HFFc6 (cell line): ENCODE measurements at places on chromosomes 2 and 18. TPM values are rescaled to one million over a fixed set of nuclear protein-coding genes. Genes with fewer than 3 reads are reported as not detected.

Gene MRO
- total RNA-seq = not detected in 3 replicates

Gene SAG
- not detected in 3 replicates for total RNA-seq

Gene INPP1
- total RNA-seq = 12.7 to 15.7 TPM (median 14.7 TPM) in 3 replicates

Gene SLC35G4
- not detected in 3 replicates for total RNA-seq

Gene TMEM247
- total RNA-seq = not detected in 3 replicates

Gene SULT1C4
- total RNA-seq = not detected in 3 replicates

DNA sequence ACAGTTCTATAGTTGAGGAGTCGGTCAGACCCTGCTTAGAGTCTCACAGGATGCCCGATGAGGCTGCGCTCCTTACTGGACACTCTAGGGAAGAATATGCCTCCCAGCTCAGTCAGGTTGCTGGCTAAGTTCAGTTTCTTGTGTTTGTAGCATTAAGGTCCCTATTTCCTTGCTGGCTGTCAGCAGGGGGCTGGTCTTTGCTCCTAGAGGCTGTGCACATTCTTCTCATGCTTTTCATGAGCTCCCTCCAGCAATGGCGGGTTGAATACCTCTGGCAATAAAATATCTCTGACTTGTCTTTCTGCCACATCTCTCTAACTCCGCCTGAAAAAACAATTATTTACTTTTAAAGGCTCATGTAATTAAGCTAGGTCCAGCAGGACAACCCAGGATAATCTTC is 79.4 kb upstream of the DNAJC10 start:
- no peaks in the 10 kb centered on the region for H3K27me3 ChIP-seq
- DNase-seq = peak; percentile 1
- no peak overlapping the region for H3K27ac ChIP-seq
- H3K36me3 ChIP-seq = no peaks in the 10 kb centered on the region

- H3K27ac ChIP-seq = no peak overlapping the region
- H3K27me3 ChIP-seq = peaks cover 27% of the 10 kb centered on the region
- H3K4me1 ChIP-seq = no peaks in the 10 kb centered on the region
- no peaks in the 10 kb centered on the region for H3K36me3 ChIP-seq
- H3K4me3 ChIP-seq = no peak overlapping the region
- no peak for DNase-seq
Observed at GRCh38 chr2:19835781-19836281, 66.0 kb downstream of the TTC32 start.

DNA sequence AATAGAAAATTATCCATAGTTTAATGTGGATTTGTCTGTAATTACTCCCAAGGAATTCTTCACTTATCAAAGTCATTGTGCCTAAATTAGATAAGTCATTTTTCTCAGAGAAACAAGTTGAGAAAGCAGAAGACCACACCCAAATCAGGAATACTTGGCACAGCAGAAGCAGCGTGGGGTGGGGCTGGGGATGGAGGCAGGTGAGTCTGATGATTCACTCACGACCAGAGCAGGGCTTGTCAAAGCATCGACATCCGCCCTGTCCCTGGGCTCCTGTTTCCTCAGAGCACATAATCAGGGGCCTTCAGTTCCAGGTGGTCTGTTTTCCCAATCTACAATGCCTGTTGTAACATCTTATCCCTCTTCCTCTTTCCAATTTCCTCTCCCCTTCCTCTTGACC is 31.5 kb upstream of the COLEC12 start:
- peaks cover 6% of the 10 kb centered on the region; the same call in 1 of the 2 replicates for H3K4me1 ChIP-seq
- H3K4me3 ChIP-seq = no peak overlapping the region
- no peak for DNase-seq
- peaks cover 32% of the 10 kb centered on the region for H3K27me3 ChIP-seq

DNA sequence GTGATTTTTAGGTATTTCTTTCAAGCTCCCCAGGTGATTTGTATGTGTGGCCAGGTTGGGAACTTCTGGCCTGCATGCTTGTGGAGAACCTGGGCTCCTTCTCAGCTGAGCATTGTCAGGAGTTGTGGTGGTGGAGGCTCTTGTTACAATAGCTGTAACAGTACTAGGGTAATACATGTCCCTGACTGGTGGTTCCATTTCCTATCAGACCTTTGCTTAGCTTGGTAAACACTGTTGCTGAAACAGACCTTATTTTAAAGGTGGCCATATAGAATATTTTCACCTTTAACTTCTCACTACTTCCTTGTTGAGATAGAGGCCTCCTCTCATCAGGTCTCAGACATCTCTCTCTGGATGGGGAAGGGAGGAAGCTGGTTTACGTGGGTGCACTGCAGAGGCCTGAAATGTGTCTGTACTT is 79.2 kb downstream of the SETBP1 start:
- no peaks in the 10 kb centered on the region for H3K36me3 ChIP-seq
- H3K27me3 ChIP-seq = peaks cover 6% of the 10 kb centered on the region; the same call in 1 of the 2 replicates
- no peak overlapping the region for H3K4me3 ChIP-seq
- no peak for DNase-seq

DNA sequence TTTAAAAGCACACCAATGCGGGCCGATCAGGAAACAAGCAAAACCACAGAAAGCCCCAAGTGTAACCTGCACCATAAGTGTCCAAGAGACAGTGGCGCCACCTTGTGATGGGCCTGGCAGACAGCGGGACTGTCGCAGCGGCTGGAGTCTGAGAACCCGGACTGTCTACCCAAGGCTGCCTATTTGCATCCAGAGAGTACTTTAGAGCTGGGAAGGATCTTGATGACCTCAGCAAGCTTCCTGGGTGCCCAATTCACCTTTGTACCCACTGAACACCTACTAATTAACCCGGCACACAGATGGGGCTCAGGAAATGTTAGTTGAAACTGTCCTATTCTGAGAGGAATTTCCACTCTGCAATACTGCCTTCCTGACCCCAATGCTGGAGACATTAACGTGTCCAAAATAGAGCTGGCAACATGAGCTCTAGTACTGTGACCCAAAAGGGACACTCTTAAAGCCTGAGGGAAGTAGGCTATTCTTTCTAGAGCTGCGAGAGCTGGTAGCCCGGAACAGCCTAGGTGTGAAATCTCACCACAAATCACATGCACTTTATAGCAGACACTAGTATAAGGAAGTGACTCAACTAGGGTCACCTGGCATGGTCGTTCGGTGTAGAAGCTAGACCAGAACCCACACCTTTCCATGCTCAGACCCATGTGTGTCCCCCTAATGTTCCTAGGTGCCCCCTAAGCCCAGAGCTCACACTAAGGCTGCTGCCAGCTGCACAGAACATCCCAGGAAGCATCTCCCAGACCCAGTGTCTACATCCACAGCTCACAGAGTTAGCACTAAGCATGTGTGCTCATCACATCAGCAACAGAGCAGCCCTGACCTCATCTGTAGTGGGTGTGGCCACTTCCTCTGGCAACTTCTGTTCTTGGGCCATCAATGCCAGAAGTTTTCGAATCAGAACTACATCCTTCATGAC is 25.4 kb downstream of the POLR1A start:
- H3K27me3 ChIP-seq = no peaks in the 10 kb centered on the region; the same call in 1 of the 2 replicates
- H3K4me1 ChIP-seq = 0 out of 2 replicates have a peak, but pooled peaks cover 12% of the 10 kb centered on the region
- H3K4me3 ChIP-seq = no peak overlapping the region
- H3K36me3 ChIP-seq = peaks cover 11% of the 10 kb centered on the region
- H3K27ac ChIP-seq = 0 out of 2 replicates have a peak overlapping the region, but pooled peaks have one; percentile 9

- no peaks in the 10 kb centered on the region for H3K27me3 ChIP-seq
- H3K36me3 ChIP-seq = no peaks in the 10 kb centered on the region
- no peaks in the 10 kb centered on the region for H3K4me1 ChIP-seq
- H3K27ac ChIP-seq = no peak overlapping the region
- no peak for DNase-seq
- H3K4me3 ChIP-seq = no peak overlapping the region
Observed at GRCh38 chr2:208982831-208983230, 441.0 kb upstream of the MAP2 start.

GRCh38 chr18:71541643-71542042 is 1002.5 kb downstream of the CBLN2 start:
- no peaks in the 10 kb centered on the region for H3K4me1 ChIP-seq
- no peaks in the 10 kb centered on the region; the same call in 1 of the 2 replicates for H3K27me3 ChIP-seq
- no peak overlapping the region for H3K4me3 ChIP-seq
- H3K36me3 ChIP-seq = 0 out of 2 replicates have a peak, but pooled peaks cover 6% of the 10 kb centered on the region
- no peak overlapping the region for H3K27ac ChIP-seq

DNA sequence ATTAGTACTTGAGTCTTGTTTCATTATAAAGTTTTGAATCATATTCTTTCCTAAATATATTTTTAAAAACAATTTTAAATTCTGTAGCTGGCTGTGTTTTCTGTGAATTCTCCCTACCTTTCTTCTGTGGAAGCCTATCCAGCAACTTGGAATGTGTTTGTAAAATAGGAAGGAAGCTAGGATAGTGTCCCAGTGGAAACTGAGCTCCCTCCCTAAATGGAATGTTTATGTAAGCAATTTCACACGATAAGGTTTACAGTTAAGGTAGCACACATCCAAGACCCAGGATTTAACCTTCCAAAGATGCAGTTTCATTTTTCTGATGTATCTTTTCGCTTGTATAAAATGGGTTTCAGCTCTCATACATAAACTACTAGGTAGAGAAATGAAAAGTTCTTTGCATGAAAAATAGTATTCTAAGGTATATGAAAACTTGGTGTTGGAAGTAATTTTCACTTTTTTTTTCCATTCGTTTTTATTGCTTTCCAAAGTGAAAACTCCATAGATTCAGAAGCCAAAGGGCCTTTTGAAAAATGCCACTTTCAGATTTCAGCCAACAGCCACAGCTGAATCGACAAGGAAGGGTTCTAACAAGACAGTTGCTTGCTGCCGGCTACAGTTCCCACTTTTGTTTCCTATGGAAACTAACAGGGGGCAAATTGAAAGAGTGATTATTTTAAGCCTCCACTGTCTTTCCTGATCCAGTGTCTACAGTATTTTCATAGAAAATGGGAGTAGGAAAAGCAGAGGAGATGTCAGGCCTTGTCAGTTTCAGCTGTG is 405.1 kb upstream of the POU3F3 start:
- no peak overlapping the region for H3K4me3 ChIP-seq
- no peak overlapping the region for H3K27ac ChIP-seq
- H3K4me1 ChIP-seq = no peaks in the 10 kb centered on the region
- no peak for DNase-seq

- DNase-seq = no peak
- H3K27ac ChIP-seq = no peak overlapping the region
- no peaks in the 10 kb centered on the region for H3K36me3 ChIP-seq
- H3K27me3 ChIP-seq = peaks cover 2% of the 10 kb centered on the region; the same call in 1 of the 2 replicates
Observed at GRCh38 chr18:8188184-8188583, 421.1 kb upstream of the RAB12 start.

DNA sequence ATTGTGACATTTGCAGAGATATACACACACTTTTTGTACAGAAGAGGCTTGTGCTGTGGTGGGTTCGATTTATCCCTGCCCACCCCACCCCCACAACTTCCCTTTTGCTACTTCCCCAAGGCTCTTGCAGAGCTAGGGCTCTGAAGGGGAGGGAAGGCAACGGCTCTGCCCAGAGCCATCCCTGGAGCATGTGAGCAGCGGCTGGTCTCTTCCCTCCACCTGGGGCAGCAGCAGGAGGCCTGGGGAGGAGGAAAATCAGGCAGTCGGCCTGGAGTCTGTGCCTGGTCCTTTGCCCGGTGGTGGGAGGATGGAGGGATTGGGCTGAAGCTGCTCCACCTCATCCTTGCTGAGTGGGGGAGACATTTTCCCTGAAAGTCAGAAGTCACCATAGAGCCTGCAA is 40.0 kb downstream of the STEAP3 start:
- no peak overlapping the region for H3K4me3 ChIP-seq
- no peak for DNase-seq
- peaks cover 1% of the 10 kb centered on the region; the same call in 1 of the 2 replicates for H3K27me3 ChIP-seq
- H3K36me3 ChIP-seq = no peaks in the 10 kb centered on the region

GRCh38 chr18:39635192-39635591 is 2069.6 kb upstream of the CELF4 start:
- no peaks in the 10 kb centered on the region for H3K27me3 ChIP-seq
- no peak for DNase-seq
- no peak overlapping the region for H3K4me3 ChIP-seq
- no peak overlapping the region for H3K27ac ChIP-seq
- peaks cover 17% of the 10 kb centered on the region for H3K4me1 ChIP-seq

DNA sequence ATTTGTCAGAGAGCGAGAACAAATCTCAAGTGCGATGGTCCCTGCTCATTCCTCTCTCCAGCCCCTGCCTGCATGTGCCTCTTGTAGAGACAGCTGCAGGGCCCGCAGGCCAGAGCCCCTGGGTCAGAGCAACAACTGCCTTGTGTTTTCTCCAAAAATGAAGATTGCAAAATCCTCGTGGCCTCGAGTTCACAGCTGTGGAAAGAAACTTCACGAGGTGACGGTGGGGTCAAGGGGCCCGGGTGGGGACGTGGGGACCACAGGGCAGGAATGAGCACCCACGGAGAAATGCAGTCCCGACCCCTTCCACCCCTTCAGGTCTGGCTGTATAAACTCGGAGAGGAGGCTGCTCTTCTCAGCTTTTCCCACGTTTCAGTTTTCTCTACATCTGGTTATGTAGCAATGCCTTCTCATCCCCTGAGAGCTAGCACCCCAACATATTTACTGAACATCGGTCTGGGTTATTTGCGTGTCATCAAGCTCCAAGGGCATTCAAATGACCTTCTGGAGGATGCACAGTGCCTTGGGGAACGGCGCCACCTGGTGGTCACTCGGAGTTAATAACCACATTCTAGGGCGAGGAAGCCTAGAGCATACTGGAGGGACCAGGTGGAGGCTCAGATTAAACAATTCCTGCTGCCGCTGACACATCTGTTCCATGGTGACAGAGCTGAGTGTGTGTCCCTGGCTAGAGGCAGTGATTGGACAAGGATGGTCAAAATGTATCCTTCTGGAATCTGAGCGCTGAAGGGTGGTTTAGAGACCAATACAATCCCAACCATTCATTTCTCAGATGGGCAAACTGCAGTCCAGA is 91.4 kb upstream of the CYRIA start:
- no peak overlapping the region for H3K4me3 ChIP-seq
- no peaks in the 10 kb centered on the region for H3K4me1 ChIP-seq
- peak; percentile 4 for DNase-seq
- peaks cover 3% of the 10 kb centered on the region; the same call in 1 of the 2 replicates for H3K27me3 ChIP-seq
- H3K27ac ChIP-seq = no peak overlapping the region
- no peaks in the 10 kb centered on the region for H3K36me3 ChIP-seq

- H3K4me1 ChIP-seq = peaks cover 22% of the 10 kb centered on the region
- DNase-seq = no peak
- H3K36me3 ChIP-seq = no peaks in the 10 kb centered on the region
- H3K27ac ChIP-seq = peak overlapping the region; percentile 88
- H3K4me3 ChIP-seq = peak overlapping the region; percentile 86
Observed at GRCh38 chr2:206273905-206274304, 558 bp upstream of the ZDBF2 start.

DNA sequence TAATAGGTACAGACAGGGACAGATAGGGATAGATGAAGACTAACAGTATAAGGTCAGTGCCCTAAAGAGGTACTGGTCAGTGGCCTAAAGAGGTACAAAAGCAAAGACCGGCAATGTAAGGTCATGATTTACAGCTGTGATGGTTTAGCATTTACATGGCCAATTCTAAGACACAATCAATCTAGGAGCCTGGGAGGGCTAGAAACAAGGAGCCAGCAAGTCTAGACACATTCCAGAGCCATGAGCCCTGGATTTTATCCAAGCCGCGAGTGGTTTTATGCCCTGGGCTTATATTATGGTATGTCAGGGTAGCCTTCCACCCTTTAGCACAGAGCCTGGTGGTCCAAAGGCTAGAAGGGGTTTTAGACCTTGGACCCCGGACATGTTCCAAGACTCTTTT is 124.2 kb downstream of the CBLN2 start:
- H3K4me1 ChIP-seq = no peaks in the 10 kb centered on the region
- no peaks in the 10 kb centered on the region for H3K36me3 ChIP-seq
- no peak for DNase-seq
- H3K4me3 ChIP-seq = no peak overlapping the region
- H3K27ac ChIP-seq = no peak overlapping the region
